Astrocyte of the spinal cord (primary cell): ENCODE measurements at places on chromosomes 11 and 22.

- DNase-seq, result no peak
Observed at GRCh38 chr11:94148189-94148588, 19.5 kb downstream of the PANX1 start.

DNA sequence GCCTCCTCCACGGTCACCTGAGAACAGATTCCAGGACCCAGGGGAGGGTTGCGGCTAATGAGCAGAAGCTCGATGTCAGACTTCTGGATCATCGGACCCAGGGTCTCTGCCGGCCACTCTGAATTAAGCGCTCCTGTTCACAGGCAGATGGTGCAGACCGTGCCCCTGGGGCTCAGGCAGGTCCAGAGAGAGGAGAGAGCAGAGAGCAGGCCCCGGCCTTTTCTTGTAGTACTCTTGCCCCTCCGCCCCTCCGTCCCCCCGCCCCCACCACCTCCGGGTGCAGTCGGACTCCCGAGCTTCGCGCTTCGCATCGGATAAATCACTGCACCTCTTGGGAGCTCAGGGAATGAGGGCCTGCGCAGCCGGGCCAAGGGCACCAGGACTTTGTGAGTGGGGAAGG lies 50.3 kb downstream of the RPS6KA4 start:
- DNase-seq, result no peak

DNA sequence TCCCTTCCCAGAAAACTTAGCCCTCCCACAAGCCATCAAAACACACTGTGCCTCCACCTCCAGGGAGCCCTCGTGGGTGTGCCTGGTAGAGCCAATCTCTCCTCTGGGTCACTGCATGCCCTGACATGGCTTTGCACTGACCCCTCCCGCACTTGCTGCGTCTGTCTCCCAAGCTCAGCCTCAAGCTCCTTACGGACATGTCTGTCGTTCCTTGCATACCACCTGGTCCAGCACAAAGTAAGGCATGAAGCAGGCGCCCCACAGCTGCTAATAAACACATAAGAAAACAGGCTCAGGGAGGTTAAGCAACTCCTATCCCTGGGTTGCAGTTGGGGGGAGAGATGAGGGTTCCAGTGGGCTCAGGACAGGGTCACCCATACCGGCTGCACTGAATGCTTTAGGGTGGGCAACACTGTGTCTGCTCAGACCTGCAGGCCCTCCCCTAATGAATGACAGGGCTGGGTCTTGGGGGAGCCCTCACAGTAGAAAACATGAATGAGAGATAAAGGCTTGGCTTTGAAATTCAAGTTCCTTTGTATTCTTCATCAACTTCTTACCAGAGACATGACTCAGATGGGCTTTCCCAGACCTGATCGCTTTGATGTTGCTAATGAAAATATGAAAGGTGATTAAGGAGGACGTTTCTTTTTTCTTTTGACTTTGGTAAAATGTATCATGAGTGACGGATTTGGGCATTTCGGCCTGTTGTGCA lies 38.0 kb downstream of the PHF21B start:
- no peak for DNase-seq

DNA sequence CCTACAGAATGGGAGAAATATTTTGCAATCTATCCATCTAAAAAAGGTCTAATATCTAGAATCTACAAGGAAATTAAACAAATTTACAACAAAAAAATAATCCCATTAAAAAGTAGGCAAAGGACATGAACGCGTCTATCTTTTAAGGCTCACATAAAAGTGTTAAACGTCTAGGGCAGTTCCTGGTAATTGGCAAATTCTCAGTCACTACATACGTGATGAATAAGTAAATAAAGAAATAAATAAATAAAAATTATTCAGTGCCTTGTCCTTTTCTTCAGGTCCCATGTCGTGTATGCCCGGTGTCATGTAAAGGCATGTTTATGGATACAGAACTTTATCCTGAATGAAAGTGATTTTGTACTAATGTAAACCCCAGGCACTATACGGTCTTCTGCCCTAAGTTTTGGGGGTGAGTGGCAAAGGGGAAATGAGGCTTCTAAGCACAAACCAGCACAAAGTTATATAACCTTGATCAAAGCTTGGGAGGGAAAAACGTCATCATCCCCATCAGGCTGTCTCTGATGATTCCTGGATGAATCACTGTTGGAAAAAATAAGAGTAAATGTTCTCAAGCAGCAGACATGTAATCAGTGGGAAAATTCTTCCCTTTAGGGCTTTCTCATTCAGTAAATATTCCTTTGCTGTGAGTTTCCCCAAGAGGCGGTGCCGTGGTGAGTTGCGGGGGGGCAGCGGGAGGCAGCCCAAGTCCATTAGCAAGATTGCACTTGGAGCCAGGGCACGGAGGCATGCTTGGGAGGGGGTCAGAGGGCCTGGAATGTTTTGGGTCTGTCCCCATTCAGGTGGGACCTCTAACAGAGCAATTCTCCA lies 30.4 kb upstream of the MICAL2 start:
- peak; percentile 99 for DNase-seq

DNA sequence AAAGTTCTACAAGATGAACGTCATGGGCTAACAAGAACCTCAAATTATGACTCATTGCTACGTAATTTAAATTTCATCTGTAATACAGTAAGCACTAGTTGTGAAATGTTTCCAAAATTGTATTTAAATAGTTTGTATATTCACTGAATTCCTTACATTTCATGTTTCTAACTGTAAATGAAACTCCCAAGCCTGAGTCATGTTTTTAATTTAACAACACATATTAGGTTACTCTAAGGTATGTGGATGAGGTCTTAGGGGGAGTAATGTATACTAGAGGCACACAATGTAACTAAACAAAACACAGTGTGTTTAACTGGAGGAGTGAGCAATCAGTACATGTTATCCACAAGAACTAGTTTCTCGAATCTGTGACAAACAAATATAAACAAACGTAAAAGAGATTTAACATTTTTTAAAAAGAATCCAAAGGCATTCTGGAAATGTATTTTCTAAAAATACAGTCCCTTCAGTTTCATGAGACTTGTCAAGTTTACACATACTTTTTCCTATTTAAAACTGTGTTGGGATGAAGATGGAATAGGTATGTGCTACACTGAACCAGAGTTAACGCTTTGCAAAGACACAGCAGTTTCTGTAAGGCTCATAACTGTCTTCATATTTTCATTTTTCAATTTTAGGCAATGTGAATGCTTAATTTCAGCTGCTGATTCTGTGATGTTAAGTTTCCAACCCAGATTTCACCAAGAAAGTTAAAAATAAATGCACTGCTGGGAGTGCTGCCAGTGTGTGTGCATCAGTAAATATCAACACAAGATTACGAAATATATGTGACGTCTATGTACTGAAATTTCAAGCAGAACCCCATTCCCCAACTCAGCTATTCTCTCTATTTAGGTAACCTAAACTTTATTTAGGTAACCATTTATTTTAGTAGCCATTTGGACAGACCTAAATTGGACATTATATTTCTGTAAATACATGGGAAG lies 52.6 kb downstream of the PITPNB start:
- peak; percentile 89 for DNase-seq

- DNase-seq, result no peak
Observed at GRCh38 chr11:58913685-58914084, 25.6 kb upstream of the GLYATL1 start.

GRCh38 chr11:47995360-47995769 lies 15.0 kb downstream of the PTPRJ start:
- DNase-seq, result no peak

- DNase-seq, result no peak
Observed at GRCh38 chr11:73536961-73537360, 61.0 kb downstream of the FAM168A start.

GRCh38 chr11:38718049-38718448 lies 2120.0 kb upstream of the RAG2 start:
- DNase-seq, result no peak

GRCh38 chr22:45344334-45344733 lies 34.6 kb downstream of the FAM118A start:
- peak; percentile 10 for DNase-seq

- DNase-seq, result no peak
Observed at GRCh38 chr11:57134284-57134683, 47.5 kb upstream of the LRRC55 start.

GRCh38 chr22:49996518-49997250 lies 15.9 kb downstream of the IL17REL start:
- DNase-seq, result no peak

DNA sequence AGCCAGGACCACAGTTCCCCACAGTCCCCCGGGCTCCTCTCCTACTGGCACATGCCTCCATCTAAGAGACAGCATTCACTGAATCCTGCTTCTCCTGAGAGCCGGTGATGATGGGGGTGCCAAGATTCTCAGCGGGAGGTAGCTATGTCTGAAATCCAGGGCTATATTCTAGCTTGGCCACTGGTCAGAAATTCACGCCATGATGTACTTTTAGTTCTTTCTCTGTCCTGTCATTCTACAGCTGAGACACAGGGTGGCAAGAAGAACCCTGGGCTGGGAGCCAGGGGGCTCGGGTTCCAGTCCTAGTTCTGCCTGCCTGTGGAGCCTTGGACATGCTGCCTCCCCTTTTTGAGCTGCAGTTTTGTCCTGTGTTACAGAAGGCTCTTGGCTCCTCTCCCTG lies 59.2 kb upstream of the PHOX2A start:
- DNase-seq, result no peak

DNA sequence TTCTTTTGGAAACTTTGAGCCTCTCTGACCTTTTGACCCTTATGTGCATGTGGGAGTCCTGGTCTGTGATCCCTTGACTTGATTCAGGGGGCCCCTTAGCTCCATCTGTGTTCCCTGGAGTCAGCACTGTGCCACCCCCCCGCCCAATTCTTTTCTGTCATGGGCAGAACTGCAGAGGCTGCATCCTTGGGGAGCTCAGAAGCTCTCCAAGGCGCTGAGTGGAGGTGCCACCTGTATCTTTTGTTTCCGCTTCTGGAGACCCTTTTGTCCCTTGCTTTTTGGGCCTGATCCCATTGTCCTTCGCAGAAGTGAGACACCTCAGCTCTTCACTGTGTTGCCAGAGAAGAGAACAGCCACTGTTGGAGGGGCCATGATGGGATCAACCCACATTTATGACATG lies 2.4 kb upstream of the PACS1 start:
- DNase-seq, result no peak

DNA sequence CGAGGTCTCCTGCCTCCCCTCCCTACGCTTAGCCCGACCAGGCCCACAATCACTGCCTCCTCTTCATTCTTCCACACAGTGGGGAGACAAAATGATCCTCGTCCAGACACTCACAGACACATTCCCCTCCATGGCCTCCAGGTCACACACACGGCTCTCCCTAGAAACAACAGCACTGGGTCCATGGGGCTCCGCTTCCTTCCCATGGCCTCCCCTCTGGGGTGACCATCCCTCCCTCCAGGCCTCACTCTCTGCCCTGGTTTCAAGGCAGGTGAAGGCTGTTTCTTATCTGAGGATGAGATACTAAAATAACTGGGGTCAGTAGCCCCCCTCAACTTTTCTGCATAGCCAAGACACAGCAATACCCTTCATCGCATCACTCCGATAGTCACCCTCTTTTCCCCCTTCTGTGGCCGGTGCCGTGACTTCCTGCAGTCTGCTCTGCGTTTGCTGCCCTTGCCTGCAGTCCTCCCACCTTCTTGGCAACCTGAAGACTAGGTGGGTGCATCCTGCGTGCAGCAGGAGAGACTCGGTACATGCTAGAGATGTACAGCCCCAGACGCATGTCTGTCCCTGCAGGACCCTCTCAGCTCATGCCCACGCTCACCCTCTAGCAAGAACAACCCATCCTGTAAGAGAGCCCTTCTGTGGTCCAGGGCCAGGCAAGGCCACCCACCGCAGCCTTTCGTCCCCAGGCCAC lies 55.8 kb downstream of the CD6 start:
- DNase-seq, result no peak

DNA sequence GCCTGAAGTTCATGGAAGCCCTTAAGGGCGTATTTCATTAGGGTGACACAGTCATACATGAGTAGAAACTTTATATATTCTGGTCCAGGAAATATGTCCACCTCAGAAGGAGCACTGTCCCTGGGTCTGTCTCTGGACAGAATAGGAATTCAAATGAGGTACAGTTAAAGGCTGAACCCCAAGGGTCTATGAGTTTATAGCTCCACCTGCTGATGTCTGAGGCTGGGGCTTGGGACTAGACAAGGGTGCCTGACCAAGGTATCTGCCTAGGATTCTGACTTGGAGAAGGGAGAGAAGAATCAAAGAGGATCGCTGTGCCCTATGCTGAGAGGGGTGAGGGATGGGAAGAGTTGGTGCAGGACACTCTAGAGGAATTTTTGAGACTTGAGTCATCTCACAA lies 14.9 kb downstream of the HEPHL1 start:
- DNase-seq, result no peak

- no peak for DNase-seq
Observed at GRCh38 chr11:69227271-69227670, 66.7 kb upstream of the MYEOV start.

- DNase-seq, result no peak
Observed at GRCh38 chr11:70841264-70841663, 411.1 kb downstream of the SHANK2 start.

GRCh38 chr11:3132831-3133260 lies 32.3 kb downstream of the OSBPL5 start:
- no peak for DNase-seq

GRCh38 chr11:108035690-108036089 lies 27.0 kb downstream of the CUL5 start:
- DNase-seq, result peak; percentile 17

- DNase-seq, result no peak
Observed at GRCh38 chr11:45895553-45896259, 10.3 kb downstream of the MAPK8IP1 start.

- DNase-seq, result no peak
Observed at GRCh38 chr22:48984639-48985038, 843.0 kb downstream of the BRD1 start.

DNA sequence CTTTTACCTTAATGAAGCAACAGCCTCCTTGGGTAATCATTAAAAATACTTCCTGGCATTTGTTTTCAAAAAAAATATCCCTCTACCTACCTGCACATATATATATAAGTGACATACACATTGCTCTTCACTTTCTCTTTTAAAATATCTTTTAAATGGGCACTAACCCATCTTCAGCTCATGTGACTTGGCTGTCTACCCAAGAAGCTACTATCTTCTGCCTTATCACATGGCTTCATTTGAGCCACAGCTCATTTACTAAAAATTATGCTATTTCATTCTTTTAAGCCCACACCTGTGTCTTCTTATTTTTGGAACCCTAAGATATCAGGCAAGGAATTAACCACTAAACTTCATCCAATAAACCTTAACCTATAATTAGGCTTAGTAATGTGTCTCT lies 37.0 kb upstream of the SOX6 start:
- no peak for DNase-seq

GRCh38 chr11:33064033-33064825 lies 24.9 kb downstream of the TCP11L1 start:
- no peak for DNase-seq

GRCh38 chr11:70176940-70177689 lies 26.0 kb upstream of the FADD start:
- no peak for DNase-seq

DNA sequence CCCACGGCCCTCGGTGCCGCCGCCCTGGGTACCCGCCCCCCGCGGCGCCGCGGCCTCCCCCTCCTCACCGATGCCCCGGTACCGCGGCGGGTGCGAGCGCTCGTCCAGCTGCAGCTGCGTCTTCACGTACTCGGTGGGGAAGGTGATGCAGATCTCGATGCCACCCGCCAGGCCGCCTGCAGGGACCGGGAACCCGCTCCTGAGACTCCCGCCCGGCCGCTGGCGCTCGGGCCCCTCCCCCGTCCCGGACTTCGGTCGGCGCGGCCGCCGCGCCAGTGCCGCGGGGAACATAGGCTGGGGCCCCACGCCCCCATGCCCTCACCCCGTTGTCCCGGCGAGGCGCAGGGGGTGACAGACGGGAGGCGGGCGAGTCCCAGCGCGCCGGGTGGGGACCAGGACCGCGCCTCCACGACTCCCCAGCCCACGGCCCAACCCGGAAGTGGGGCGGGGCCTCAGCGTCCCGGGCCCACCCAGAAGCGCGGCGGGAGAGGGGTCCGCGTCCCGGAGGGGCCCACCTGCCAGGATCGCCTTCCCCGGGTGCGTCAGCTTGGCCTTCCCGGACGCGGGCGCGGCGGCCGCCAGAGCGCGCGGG lies 375 bp downstream of the SLC25A1 start:
- peak; percentile 30 for DNase-seq
